ENCODE measurements at places on chromosomes 13 and 19. TPM values are rescaled to one million over a fixed set of nuclear protein-coding genes. Genes with fewer than 3 reads are reported as not detected.

Gene PEX11G
- total RNA-seq, result 16.5 TPM

DNA sequence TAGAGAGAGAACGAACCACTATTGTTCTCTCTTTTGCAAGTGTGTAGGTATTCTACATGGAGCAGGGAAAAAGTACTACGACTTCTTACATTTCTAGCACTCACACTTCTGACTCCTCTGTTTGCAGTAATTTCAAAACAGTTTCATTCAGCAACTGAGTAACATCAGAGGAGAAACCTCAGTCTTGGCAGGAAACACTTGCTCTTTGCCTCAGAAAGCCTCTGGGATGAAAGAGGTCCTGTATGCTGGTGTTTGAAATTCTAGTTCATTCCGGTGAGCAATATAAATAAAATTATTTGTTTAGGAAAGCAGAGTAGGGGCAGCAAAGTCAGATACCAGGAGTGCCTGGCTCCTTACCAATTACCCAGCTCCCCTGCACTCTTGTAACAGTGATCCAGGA is 595.5 kb downstream of the TBC1D4 start:
- DNase-seq, result no peak

DNA sequence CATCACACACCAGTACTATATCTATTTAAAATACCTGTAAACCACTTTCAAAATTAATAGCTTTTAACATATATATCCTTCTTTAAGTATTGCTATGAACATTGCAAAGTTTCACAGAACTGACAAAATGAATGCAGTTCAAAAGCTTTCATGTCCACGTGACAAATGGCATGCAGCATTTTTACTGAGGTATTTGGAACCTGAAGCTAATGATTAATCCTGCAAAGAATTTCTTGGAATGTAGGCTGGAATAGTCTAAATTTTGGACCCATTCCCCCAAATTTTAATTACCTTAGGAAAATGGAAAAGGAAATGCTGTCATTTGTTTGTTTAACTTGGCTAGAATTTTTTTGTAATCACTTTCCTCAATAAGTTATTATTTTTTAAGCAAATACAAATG is 423.8 kb upstream of the GPC6 start:
- DNase-seq, result no peak

DNA sequence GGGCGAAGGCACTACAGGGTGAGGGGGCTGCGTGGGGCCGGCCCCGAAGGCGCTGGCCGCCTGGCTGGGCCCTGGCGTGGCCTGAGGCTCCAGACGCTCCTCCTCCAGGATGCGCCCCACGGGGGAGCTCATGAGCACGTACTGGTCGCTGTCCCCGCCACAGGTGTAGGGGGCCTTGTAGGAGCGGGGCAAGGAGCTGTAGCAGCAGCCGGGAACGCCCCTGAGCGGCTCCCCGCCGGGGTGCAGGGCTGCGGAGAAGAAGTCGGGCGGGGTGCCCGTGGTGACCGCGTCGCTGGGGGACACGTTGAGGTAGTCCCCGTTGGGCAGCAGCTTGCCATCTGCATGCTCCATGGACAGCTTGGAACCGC is 3.0 kb downstream of the IRS2 start:
- DNase-seq, result no peak

- DNase-seq, result no peak
These were observed 3.8 kb upstream of the UQCR11 start for GRCh38 chr19:1609103-1609396.

Gene ZNF442
- 2.6 TPM for total RNA-seq

Gene ZFP28
- total RNA-seq, result 0.45 TPM

Gene MCEMP1
- 0.18 TPM for total RNA-seq

DNA sequence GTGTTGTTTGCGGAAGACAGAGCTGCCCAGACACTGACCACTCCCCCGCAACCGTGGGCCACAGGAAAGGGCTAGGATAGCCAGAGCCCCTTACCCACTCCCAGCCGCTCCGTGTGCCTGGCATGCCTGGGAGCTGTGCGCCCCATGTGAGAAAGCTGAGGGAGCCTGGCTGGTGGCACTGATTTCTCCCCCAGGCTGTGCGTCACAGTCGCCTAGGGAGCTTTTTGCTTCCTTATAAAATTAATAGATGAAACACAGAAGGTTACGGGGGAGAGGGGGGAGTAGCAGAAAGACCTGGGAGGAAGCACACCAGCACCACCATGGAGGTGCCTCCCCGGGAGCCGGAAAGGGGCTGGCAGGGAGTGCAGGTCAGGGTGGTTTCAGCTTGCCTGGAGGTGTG is 24.7 kb downstream of the DPF1 start:
- DNase-seq, result no peak

DNA sequence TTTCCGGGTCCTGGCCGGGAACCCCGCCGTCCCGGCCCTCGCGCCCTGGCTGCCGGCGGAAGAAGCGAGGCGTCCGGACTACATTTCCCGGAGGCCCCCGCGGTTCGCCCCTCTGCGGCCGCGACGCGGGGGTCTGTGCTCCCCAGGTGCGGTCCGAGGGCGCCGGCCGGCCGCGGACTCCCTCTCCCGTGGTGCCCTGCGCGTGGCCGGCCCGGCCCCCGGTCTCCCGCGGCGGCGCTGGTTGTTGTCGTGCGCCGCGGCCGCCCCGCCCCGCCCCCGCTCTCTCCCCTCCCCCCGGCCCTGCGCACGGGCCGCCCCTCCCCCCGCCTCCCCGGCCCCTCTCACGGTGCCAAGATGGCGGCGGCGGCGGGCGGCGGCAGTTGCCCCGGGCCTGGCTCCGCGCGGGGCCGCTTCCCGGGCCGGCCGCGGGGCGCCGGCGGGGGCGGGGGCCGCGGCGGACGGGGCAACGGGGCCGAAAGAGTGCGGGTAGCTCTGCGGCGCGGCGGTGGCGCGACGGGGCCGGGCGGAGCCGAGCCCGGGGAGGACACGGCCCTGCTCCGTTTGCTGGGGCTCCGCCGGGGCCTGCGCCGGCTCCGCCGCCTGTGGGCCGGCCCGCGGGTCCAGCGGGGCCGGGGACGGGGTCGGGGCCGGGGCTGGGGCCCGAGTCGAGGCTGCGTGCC is at the start of gene KMT2B:
KMT2B (plus strand) TSS at position 339 of the 680 bp plus-strand sequence; CDS start at position 355, 16 bp downstream.
- DNase-seq, result no peak

- peak; percentile 85 for DNase-seq
These were observed 12.9 kb downstream of the SPC24 start for GRCh38 chr19:11142528-11143171.

Gene C19orf85
- total RNA-seq, result not detected

Gene PCSK4
- 4.8 TPM for total RNA-seq

- DNase-seq, result no peak
These were observed 43.6 kb downstream of the SLAIN1 start for GRCh38 chr13:77740931-77741596.

Gene EPSTI1
- 2.1 TPM for total RNA-seq

Gene ADAMTS10
- 12.0 TPM for total RNA-seq

- no peak for DNase-seq
These were observed 13.3 kb downstream of the PDX1 start for GRCh38 chr13:27933118-27933517.

Gene MAP3K10
- total RNA-seq, result 7.7 TPM

- DNase-seq, result no peak
These were observed 716.7 kb downstream of the DIAPH3 start for GRCh38 chr13:59447031-59447430.

GRCh38 chr19:34345947-34346351 is 19.0 kb upstream of the GPI start:
- peak; percentile 80 for DNase-seq

GRCh38 chr13:75879656-75880055 is 243.5 kb downstream of the LMO7 start:
- DNase-seq, result no peak

- DNase-seq, result no peak
These were observed 11.0 kb downstream of the FUZ start for GRCh38 chr19:49801966-49802661.

DNA sequence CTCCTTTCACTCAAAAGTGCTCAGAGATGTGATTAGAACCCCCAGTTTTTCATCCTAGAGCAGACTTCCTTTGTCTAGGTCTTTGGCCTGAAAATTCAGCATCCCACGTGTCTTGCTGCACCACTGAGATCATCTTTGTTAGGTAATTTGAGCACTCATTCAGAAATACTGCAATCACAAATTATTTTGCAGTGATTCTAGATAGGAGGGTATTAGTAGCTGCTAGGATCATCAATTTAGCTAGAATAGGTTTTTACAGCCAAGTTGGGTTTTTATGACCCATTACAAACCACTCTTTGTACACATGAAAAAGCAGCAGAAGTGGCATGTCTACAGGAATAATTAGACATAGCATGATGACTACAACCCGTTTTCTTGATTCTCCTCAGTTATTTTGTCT is 219.6 kb downstream of the GPC6 start:
- no peak for DNase-seq

DNA sequence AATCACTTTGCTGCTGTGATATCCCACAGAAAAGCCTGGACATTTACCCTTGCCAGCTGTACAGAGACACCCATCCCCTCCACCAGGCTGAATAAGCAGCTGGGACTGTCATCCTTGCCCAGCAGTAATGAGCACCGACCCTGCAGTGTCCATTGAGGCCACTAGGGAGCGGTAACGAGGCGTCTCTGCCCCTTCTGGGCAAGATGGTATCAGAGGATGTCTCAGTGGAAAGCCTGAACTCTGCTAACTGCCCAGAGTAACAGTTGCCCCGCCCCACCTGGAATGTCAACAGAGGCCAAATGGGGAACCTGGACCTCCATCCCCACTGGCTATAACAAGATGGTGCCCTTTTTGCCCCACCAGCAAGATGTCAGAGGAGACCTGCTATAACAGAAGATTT is 22.8 kb upstream of the CEACAM20 start:
- DNase-seq, result no peak

DNA sequence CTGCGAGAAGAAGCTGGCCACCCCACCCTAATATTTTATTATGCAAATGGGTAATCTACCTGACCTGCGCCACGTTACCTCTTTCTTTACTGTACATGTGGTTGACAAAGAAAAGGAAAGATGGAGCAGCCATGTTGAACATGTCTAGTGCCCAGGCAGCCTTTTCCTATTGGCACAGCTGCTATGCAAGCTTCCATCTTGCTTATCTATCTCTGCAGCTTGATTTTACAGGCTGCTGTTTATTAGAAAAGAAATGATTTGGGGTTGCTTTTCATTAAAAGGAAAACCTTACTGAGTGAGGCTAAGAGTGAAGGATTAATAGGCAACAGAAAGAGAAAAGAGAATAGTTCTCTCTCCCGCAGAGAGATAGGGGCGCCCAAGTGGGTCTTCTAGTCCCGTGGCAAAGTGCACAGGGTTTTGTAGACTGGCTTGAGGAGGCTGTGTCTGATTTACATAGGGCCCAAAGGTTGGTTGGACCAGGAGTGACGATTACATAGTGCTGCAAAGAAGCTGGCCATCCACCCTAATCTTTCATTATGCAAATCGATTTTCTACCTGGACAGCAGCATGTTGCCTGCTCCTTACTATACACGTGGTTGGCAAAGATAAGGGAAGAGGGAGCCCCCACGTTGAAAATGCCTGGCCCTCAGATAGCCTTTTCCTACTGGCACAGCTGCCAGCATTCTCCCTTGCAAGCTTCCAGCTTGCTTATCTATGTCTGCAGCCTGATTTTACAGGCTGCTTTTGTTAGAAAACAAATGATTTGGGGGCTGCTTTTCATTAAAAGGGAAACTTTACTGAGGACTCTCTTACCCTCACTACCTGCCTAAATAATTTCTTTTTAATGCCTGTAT is 28.3 kb downstream of the OR10H4 start:
- DNase-seq, result no peak

- DNase-seq, result no peak
These were observed 30.5 kb upstream of the ATP12A start for GRCh38 chr13:24649688-24650043.

- no peak for DNase-seq
These were observed 10.7 kb downstream of the ANO8 start for GRCh38 chr19:17323964-17324332.

DNA sequence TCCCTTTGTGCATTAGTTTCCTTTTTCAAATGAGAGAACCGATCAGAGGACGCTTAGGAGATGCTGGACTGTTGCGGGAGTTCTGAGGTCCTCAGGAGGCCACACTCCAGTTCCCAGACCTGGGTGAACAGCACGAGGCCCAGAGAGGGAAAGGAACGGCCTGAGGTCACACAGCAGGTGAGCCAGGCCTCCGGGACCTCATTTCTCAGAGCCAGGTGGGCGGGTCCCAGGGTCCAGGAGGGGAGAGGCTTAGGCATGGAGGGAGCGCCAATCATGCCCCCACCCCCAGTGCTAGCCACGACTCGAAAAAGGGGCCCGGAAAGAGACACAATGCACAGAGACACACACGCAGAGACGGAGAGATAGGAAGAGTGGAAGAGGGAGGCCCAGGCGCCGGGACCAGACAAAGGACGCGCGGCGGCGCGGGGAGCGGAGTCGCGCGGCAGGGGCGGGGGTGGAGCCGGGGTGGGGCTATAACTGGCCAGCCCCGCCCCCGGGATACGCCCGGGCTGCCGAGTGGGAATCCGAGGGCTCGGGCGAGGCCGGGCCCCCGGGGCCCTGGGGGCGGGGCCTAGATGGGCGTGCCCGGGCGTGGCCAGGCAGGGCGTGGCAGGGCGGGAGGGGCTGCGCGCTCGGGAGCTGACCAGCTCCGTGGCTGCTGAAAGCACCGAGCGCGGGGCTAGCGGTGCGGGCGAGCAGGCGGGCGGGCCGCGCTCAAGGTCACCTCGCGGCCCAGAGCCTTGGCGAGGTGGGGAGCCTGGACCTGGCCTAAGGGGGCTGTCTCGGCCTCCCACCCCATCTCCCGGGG is 1.6 kb downstream of the ELAVL3 start:
- DNase-seq, result no peak

DNA sequence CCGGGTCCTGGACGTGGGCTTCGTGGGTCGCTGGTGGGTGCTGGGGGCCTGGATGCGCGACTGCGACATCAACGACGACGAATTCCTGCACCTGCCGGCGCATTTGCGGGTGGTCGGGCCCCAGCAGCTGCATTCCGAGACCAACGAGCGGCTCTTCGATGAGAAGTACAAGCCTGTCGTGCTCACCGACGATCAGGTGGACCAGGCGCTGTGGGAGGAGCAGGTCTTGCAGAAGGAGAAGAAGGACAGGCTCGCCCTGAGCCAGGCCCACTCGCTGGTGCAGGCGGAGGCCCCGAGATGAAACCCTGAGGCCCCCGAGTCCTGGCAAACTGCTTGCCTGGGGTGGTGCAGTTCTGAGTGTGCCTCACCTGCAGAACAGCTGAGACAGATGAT is 787 bp downstream of the TIMM29 start:
- DNase-seq, result no peak

DNA sequence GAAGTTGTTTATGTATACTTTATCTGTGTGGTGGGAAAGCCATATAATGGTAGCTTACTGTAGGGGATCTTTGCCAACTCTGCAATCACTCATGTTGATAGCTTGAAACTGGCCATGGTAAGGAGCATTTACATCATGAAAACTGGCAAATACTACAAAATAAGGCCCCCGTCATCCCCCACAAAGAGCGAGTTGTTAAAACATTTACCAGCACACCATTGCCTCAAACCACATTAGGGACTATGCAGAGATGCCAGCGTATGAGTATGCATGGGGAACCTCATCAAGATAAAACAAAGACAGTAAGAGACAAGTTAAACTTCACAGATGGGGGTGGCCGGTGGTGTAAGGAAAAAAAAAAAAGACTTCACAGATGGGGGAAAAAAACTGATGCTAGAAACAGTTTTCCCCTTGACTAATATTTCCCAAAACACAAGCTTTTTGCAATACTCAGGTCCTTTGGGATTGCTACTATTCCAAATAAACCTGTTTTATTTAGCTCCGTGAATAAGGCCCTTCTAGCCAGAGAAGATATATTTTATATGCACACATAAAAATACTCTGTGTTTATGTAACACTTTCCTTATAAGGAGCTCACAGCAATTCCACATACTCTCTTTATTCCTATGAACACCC is 70.6 kb upstream of the SERP2 start:
- DNase-seq, result no peak

Gene ZNF154
- total RNA-seq, result 0.96 TPM

GRCh38 chr13:79457390-79457789 is 23.6 kb upstream of the NDFIP2 start:
- no peak for DNase-seq

Measured in left lobe of liver (tissue), 2 donors.